CD4-positive, alpha-beta T cell treated with Interleukin-15 for 1 hour (primary cell): ENCODE measurements at places on chromosomes 6 and 20.

DNA sequence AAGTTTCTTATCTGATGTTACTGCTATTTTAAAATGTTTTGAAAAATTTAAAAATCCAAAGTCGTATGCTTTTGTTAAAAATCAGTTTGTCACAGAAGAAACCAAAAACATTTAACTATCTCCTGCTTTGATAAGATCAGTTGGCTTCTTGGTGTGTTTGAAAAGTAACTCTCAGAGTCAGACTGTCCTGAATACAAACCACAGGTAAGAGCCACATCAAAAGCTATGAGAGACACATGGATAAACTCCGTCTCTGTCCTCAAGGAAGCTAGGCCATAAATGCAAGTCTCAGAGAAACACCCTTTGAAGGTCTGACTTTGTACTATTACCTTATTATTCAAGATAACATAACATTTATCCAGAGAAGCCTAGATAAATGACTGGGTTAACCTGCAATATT, 7.7 kb downstream of the HBS1L start:
- DNase-seq = no peak

DNA sequence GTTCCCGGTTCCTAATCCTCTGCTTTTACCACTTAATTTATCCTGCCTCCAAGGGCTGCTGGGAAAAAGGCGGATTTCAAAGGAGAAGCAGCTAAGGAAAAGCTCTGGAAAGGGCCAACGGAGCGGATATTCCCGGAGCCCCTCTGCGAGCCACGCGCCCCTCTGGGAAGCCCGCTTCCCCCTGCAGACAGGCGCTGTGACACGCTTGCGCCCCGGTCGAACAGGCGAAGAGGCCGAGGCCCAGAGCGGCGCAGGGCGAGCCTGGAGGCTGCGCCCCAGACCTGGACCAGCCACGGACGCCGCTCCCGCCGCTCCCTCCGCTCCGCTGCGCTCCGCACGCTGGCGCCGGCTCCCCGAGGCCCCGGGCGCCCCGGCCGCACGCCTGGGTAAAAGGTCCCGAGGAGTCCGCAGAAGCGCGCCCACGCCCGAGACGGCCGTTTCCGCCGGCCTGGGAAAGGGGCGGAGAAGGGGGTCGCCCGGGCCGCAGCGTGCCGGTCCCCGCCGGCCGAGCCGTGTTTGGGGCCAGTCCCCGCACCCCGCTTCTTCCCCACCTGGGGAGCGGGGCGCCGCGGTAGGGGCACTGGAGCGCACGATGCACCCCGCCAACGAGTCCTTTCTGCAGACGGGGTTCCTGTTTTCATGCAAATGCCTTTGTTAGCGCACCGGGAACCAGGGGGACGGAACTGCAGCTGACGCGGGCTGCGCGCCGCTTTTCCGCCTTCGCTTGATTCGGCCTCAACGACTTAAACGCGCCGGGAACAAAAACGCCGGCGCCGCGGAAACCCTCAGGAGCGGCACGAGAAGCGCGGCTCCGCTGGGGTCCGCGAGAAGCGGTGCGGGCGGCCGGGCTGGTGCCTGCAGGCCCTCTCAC, 91.9 kb upstream of the SIRPA start:
- peak; percentile 80 for DNase-seq

GRCh38 chr6:138970856-138971425, 17.1 kb downstream of the REPS1 start:
- peak; percentile 19 for DNase-seq

DNA sequence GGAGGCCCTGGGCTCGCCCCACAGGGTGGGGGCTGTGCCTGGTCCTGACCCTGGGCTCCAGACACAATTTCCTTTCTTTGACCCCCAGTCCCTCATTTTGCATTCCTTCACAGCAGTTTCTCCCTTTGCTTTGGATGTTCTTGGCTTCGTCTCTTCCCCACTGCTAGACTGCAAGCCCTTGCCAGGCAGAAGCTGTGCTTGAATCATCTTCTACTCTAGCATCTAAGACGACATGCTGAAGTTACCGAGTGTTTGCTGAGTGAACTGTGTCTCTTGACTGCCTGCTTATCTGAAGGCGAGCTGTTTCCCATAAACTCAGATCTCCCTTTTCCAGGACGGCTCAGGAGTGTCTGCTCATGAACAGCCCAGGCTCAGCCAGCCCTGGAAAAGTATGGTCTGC, 14.3 kb upstream of the SYNDIG1 start:
- DNase-seq = no peak

DNA sequence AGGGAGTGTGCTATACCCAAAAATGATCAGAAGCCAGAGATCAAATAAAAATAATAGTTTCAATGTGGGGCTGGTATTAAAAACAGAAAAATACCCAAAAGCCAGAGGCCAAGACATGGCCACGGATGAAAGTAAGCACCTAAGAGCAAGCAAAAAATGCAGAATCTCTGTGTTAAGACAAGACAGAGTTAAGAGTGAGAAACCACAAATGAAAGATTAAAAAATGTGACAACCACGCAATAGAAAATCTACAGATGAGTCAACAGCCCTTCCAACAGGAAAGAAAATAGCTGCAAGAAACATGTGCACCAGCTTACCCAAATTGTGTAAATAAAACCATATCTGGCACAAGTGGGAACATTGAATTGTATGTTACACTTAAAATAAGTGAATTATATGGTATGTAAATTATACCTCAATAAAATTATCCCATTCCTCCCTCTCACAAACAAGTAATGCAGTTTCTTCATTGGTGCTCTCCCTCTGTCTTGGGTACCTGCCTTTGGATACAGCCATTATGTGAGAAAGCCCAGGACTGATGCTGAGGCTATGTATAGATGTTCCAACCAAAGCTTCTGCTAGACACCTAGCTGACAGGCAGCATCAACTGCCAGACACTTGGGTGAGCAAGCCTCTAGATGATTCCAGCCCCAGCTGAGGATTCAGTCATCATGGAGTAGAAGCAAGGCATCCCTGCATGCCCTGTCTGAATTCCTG, 55.3 kb upstream of the UFL1 start:
- no peak for DNase-seq

DNA sequence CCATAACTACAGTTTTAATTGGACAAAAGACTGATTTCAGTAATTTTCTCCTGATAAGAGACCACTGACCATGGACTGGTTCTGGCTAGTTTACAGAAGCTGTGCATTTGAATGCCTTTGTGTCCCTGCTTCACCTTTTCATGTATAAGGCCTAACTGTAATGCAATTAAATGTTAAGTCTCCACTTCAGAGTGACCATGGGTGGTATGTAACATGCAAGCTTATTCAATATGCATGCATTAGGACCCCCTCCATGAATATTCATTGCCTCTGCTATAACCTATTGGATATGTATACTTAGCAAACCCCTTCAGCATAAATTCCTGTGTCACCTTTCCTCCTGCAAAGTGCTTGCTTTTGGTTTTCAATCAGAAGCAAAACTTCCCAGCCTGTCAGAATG, 2.2 kb downstream of the UBD start:
- DNase-seq = no peak

GRCh38 chr6:164152611-164153010, 738.1 kb downstream of the QKI start:
- DNase-seq = no peak

DNA sequence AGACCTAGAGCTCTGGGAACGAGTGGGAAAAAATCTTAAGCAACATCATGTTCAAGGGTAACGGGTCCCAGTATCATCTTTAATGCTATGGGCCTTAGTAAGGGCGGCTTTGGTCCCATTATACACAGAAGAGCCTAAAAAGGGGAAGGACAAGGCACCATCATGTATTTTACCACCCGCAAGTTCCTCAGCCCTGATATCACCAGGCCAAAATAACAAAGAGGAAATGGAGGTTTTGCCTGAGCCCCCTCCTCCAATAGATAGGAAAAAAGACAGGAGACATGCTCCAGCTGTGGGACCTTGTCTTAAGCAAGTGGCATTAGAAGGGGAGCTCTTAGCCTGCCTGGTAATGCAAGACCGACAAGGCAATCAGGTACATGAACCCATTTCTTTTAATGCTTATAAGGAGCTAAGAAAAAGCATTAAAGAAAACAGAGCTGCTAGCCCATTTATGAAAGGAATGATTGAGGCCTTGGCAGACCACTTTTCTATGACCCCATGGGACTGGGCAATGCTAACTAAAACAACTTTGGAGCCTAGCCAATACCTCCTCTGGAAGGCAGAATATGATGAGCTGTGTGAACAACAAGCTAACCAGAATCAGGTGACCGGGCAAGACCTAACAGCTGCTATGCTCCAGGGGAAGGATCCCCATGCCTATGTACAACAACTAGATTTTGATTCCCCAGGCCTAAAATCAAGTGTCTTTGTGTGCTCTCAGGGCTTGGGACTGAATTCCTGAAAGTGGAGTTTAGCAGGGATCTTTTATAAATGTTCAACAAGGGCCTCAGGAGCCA, 23.2 kb downstream of the HLA-DPA1 start:
- DNase-seq = no peak

DNA sequence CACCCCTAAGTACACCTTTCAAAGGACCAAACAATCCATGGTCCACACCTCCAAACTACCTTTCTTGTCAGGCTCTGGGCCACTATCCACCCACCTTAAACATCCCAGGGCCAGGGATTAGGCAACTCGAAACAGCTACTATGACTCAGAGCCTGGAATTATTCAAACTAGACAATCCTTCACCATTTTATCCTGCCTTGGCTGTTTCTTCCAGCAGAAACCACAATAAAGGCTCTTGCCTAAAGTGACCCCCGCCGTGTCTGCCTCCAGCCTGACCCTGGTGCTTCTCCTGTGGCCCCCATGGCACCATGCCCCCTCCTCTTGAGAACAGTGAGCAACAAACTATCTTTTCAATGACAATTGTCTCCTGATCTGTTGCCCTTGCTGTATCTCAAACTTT, 195.5 kb downstream of the EPM2A start:
- no peak for DNase-seq

- no peak for DNase-seq
These were observed 118.4 kb upstream of the BTBD3 start for GRCh38 chr20:11799281-11799684.

DNA sequence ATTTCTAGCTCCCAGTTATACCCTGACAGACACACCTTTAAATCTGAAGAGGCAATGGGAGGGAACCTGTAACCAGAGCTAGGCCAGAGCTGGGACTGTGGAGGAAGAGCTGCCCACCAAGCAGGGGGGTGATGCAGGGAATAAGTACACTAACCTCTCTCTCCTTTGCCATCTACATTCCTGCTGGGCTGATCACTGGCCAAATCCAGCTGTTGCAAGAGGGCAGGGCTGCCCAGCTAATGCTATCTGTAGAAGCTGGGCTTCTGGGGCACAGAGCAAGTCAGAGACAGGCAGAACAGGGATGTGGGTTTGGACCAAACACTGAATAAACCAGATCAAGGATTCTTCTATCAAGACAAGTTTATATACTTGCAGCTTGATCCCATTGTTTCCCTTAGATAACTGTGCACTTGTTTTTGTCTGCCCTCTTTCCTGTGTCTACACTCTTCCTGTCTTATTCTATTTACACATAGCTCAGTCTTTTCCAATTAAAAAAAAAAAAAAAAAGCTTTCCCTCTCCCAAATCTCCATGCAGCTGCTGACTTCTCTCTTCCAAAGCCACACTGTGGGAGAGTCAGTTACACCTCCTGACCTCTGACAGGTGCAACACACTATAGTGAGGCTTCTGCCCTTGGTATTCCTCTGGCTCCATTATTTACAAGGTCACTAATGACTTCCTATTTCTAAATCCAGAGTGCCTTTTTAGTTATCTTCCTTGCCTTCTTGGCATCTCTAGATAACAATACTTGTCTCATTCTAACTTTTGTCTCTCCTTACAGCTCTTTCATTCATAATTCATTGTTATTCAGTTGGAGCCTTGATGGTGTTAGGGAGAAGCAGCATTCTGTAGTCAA, 43.7 kb downstream of the TRIM38 start:
- no peak for DNase-seq

- DNase-seq = no peak
These were observed 127.5 kb downstream of the EYA4 start for GRCh38 chr6:133368664-133369063.

- DNase-seq = no peak
These were observed 174.9 kb upstream of the THBS2 start for GRCh38 chr6:169428532-169428931.

DNA sequence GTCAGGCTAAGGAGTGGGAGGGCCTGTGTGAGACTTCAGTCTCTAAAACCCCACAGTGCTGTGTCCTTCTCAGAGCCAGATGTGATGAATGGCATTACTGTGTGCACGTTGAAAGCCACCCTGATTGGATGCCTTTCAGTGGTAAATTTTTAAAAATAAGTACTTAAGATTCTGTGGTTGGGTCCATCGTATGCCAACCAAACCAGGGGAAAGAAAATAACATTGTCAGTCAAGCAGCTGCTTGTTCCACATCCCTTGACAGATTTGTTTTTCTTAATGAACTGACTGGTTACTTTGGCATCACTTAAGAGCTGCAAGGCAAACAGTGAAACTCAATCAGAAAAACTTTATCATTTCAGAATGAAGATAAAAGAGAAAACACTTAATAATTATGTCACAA, 334.0 kb upstream of the NT5E start:
- no peak for DNase-seq

- DNase-seq = peak; percentile 51
These were observed 5.1 kb upstream of the BPI start for GRCh38 chr20:38298768-38299288.

- no peak for DNase-seq
These were observed 131.6 kb upstream of the TOP1 start for GRCh38 chr20:40896814-40897700.

- DNase-seq = no peak
These were observed 67.4 kb upstream of the BMP2 start for GRCh38 chr20:6699921-6700562.

- no peak for DNase-seq
These were observed 808 bp downstream of the ULBP1 start for GRCh38 chr6:149964308-149965193.

DNA sequence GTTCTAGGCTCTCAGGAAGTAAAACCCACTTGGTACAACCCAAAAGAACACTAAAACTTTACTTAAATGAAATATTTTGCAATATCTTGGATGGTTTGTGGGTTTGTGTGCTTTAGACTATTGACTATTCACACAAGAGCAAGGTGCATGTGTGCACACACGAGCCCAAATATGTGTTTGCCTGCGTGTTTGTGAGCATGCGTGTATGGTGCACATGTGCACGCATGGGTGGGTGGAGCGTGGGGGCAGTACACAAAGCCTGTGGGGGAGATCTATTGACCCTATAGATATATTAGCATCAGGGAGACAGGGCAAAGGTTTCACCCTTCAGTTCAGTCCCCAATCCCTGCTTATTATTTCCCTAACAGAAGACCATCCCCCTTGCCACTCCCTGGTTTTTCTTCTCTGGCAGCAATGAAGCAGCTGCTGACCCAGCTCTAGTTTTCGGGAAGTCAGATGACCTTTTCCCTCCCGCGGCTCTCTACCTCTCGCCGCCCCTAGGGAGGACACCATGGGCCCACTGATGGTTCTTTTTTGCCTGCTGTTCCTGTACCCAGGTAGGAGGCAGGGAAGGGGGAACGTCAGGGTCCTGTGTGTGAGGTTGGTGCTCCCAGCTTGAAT, at the start of gene C2:
TSS of gene C2 (plus strand) at position 476 of the 621 bp plus-strand sequence. CDS start at position 512, 36 bp downstream.
- DNase-seq = no peak

- no peak for DNase-seq
These were observed 1.4 kb downstream of the FAM83B start for GRCh38 chr6:54847799-54848597.

DNA sequence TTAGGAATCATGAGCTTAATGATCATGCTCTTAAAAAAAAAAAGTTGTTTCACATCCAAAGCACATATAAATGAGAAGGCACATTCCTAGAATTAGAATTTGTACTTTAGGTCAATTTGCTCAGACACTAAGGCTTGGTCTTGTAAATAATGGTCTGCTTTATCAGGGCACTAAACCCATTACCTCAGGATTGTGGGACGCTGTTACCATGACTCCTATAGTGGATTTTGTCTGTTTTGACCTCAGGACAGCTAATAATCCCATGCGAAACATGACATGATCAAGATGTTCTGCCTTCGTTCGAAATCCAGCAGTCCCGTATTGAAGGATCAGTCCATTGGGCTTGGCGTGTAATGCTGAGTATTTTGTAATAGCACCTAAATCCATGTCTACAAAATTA, 2.4 kb downstream of the PGM3 start:
- no peak for DNase-seq
